ENCODE measurements at places on chromosomes 1 and 21.

DNA sequence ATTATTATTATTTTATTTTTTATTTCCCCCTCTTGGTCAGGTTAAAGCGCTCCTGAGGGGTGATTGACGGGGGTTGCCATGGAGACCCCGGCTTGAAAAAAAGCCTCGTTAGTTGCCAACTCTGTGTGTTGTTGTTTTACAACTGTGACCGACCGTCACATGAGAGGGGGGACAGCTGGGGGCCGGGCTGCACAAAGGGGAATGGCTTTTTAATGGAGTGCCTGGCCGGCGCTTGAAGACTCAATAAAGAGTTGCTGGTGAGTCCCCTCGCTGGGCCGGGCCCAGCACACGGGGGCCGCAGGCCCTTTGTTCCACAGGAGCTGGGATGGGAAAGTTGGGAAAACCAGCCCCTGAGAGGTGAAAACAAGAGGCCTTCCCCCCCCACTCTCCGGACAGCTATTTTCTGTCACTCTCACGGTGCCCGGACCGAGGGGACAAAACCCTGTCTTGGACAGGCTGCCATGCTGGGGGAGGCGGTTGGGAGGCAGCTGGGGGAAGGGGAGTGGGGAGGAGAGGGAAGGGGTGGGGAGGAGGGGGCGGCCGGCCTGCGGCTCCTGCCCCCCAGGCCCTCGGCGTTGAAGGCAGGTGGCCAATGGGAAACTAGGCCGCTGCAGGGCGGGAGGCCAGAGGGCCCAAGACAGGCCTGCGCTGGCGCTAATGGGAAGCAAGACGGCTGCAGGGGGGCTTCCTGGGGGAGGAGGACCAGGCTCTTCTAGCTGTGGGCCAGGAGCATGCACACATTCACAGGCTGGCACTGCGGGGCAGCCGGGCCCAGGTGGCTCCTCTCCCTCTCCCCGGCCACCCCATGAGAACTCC lies 67.6 kb downstream of the CASZ1 start:
- no peak for DNase-seq

- DNase-seq: no peak
Measured at GRCh38 chr21:39220150-39220549, 36.9 kb upstream of the PSMG1 start.

DNA sequence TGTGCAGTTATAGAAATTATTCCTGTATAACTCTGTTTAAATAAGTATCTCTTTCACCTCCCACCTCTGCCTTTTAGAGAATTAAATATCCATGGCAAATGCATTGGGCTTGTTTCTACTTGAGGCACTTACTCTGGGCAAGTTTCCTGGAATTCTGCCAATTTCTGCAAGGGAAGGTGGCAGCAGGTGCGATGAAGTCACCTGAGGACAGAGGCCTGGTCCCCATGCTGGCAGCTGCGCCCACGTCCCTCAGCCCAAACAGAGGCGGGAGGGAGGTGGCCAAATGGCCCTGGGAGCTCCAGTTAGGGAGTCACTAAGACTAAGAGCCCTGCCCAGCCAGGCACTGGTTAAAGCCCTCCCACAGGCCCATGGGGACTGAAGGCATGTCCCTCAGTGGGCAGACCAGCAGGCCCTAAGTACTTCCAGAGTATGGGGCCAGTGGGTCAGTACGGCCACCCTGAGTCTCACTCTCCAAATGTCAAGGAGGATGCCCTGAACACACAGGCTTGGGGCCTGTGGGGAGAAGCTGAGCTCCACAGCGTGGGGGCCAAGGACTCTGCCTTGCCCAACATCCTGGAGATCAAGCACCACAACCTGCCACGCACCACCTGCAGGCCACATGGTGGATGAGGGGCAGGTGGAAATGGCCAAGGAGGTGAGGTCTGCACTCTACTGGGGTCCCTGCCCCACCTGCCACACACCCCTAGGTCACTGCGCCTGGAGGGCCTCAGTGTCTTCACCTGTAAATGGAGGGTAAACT lies 19.4 kb downstream of the ACOT7 start:
- DNase-seq: no peak

- DNase-seq: no peak
Measured at GRCh38 chr21:45333583-45334121, 46.0 kb upstream of the POFUT2 start.

GRCh38 chr1:1550591-1551432 lies 10.4 kb upstream of the TMEM240 start:
- no peak for DNase-seq

- no peak for DNase-seq
Measured at GRCh38 chr1:163820226-163820625, 498.5 kb downstream of the NUF2 start.

DNA sequence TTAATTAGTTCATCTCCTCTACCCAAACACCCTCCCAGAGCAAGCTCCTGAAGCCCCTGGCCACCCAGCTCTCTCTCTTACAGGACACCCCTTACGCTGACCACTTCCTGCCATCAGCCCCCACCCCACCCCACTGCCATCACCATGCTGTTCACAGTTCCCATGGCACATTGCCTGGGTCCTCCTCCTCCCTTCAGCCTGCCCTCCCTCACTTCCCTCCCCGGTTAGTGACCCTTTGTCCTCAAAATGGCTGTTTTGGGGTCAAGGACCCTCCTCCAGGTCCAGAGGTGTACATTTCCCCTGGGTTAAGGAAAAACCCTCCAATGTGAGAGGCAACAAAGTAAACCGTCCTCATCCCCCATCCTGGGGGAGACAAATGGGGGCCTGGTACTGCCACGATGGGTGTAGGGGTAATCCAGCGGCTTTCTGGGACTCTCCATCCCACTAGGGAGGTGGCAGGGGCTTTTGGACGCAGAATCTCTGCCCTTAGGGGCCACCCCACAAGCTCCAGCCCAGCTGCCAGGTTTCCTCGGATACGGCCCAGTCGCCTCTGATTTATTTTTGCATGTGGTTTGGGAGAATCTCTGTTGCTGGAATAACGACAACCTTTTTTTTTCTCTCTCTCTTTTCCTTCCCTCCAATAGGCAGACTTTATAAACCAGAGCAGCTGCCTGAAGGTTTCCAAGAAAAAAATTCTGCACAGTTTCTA lies 8.5 kb downstream of the CAMK2N1 start:
- DNase-seq: no peak

DNA sequence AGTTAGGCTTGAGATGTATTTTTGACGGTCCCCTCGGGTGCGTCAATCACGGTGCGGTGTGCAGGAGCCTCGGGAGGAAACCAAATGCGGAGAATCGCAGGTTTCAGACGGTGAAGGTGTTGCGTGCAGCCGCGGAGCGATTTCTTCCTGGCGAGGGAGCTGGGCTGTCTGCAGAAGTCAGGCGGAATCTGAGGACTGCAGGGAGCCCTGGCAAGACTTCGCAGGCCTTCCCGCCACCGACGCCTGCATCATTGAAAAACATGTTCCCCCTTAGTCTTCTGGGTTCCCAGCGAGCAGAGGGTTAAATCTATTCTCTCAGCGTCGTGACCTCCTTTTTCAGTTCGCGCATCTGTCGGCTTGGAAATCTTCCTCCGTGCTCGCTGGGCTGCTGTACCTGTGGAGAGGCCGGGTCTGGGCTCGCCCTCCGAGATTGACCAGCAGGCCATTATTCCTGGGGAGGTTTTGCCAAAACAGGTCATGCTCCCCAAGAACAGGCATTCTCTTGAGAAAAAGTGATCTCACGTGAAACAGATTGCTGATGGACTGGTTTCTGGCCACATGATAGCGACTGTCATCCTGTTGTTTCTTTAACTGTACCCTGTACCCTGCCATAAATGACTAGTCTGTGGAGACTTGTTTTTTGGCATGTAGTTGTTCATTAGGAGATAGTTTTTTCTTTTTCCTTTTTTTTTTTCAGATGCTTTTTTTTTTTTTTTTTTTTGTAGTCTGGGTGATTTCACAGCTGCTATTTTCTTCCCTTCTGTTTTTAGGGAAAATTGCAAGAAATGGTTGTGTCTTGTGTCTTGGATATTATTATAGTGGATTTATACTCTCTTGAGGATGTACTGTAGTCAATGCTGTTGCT lies 894 bp downstream of the EPB41 start:
- no peak for DNase-seq

DNA sequence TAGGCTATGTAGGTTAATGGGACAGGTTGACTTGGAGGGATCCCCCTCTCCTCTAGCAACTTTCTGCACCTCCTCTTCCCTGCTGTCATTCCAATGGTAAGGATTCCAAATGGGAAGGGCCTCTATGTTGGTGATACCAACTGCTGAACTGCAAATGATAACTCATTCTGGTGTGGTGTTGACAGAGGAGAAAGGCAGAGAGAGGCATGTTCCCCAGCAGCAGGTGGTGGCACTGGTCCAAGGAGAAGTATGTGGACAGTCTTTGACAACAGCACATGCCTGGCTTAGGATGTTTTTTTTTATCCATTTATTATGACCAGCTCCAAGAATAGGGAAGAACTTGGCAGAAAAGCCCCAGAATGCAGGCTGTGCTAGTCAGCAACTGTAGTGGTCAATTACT lies 19.6 kb upstream of the SPAG17 start:
- no peak for DNase-seq

DNA sequence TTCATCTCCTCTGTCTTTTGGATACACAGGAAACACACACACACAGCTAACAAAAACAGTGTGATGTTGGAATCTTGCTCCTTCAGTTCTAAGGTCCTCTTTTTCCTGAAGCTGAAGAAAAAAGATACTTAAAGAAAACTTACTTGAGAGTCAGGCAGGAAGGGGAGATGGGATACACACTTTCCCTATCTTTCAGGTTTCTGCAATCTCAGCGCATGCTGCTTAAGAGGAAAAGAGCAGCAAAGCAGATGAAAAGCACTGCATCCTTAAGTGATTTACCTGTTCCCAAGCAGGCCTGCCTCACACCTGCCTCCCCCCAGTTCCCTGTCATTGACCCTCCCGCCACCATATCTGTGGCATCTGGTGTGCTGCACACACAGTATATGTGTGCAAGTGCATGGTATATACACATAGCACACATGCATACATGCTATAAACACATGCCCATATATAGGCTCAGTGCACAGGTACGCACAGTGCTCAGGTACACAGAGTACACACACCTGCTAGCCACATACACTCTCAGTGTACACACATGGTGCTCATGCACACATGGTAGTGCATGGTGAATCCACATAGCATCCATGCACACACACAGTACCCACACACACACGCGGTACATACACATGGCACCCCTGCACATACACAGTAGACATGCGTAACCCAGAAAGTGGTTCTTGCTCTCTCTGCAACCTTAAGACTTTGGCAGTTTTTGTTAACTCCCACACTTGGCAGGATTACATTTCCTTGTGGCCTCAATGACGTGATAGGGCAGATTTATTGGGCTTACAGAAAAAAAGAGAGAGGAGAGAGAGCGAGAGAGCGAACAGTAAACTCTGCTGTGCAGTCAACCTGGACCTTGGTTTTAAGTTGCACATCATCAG lies 166.9 kb downstream of the TOMM20 start:
- no peak for DNase-seq

DNA sequence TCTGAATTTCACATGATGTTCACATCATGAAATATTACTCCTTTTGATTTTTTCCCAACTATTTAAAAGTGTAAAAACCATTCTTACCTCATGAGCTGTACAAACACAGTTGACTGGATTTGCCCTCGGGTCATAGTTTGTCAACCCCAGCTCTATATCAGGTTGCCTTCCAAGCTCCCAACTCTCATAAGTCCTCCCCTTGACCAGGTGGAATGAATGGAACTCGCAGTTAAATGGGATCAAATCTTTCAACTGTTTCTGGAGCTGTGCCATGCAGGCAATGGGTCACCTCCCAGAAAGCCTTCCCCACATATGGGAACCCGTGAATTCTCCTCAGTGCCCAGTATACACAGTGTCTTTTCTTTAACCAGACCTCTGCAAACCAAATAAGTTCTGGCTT lies 169.8 kb upstream of the FOXD3 start:
- no peak for DNase-seq

DNA sequence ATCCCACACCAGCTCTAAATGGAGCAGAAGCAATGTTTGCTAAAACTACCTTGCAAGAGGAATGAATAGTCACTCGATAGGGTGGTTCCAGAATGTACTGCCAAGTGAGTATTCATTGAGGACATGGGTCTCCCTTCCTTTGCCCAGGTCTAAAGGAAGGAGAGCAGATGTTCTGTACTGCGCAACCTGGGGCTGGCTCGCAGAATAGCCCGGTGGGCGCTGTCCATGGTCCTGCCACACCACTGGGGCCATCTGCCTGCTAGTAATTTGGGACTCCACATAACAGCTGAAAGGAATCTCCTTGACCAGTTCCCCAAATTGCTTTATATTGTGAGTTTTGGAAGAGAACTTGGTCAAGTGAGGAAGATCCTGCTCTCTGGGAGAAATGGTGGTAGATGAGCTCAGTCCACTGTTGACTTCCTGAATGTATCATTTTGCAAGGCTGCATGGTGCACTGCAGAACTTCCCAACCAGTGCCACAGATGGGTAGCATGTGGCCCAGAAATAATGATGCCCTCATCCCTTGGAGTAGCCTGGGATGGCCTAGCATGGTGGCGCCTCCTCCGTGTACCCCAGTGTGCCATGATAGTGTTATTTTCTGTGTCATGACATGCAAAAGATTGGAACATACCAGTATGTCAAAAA lies 5.7 kb downstream of the SLC6A17 start:
- DNase-seq: no peak

- DNase-seq: no peak
Measured at GRCh38 chr1:39608921-39609320, 30.5 kb downstream of the HEYL start.
